ENCODE measurements at places on chromosomes 16 and 17.

GRCh38 chr16:64392456-64392855 is 729.4 kb downstream of the CDH11 start:
- no peak for DNase-seq

- DNase-seq: no peak
Measured at GRCh38 chr17:80826955-80827645, 164.5 kb upstream of the CHMP6 start.

DNA sequence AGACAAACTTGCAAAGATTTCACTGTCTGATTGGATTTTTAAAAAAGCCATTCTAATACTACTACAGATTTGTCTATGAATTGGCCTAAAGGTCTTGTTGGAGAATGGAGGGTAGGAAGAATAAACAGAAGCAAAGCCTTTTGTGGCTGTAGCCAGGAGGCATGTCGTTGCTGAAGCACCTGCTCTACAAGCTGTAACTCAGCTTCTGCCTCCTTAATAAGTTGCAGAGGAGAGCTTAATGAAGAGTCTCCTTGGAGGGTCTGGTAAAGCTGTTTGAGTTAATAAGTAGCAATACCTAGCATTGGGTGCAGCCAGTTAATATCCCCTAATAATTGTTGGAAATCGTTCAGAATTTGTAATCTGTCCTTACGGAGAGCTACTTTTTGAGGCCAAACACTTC is 10.0 kb upstream of the ZNF689 start:
- no peak for DNase-seq

GRCh38 chr16:54687043-54687899 is 243.4 kb upstream of the IRX5 start:
- DNase-seq: no peak

GRCh38 chr17:2929881-2930533 is 133.4 kb downstream of the OR1D5 start:
- no peak for DNase-seq

All from iPS DF 19.7 (cell line).